ENCODE measurements at places on chromosomes 6 and 20.

GRCh38 chr6:45619211-45619760 lies 241.6 kb upstream of the SUPT3H start:
- peaks cover 30% of the 10 kb centered on the region for H3K4me1 ChIP-seq
- H3K4me3 ChIP-seq: no peak overlapping the region
- H3K27ac ChIP-seq: peak overlapping the region; percentile 40

DNA sequence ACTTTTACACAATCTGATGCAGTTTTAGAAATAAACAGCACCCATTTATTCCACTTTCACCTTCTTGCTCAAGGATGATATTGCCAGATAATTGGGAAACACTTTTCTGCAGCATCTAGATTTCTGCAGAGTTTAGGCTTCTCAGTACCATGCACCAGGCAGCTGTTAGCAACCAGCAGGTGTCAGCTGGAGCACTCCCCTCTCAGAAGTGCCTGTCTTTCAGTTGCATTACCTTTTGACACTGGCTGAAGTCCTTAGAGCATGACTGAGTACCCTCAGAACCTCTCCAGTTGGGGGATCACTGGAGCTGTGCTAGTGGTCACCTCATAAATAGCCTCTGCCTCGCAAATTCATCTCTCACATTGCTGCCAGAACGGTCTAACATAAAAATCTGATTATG lies 91.2 kb downstream of the DNAH8 start:
- no peaks in the 10 kb centered on the region for H3K27me3 ChIP-seq
- no peak for DNase-seq
- H3K4me1 ChIP-seq: no peaks in the 10 kb centered on the region
- H3K4me3 ChIP-seq: no peak overlapping the region

GRCh38 chr6:167337675-167338449 lies 13.0 kb downstream of the TTLL2 start:
- no peak for DNase-seq
- H3K4me1 ChIP-seq: peaks cover 8% of the 10 kb centered on the region
- no peaks in the 10 kb centered on the region for H3K27me3 ChIP-seq
- H3K36me3 ChIP-seq: no peaks in the 10 kb centered on the region

DNA sequence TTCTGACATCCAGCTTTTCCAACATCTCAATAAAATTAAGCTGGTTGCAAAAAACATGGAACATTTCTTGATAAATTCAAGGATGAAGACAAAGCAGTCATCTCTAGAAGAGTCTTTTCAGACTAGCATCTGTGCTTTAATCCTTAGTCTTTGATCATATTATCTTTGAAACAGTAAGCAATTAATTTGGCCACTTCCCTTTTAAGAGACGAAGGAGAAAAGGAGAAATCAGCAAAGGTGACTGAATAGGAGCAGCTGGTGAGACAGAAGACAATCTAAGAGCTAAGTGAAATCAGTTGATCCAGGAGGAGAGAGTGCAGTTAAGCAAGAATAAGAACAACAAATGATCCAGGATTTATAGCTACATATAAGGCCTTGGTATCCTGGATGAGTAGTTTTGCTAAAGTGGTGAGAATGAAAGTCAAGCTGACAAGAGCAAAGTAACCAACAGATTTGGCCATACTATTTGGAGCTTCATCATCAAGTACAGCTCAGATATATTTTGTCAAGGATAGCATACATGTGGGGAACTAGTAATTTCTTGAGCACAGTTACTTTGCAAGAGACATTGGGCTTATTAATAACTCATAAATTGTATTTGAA lies 215.5 kb downstream of the ADGB start:
- no peaks in the 10 kb centered on the region for H3K36me3 ChIP-seq
- H3K27me3 ChIP-seq: 0 out of 2 replicates have a peak, but pooled peaks cover 2% of the 10 kb centered on the region
- no peak overlapping the region for H3K4me3 ChIP-seq
- DNase-seq: no peak
- H3K4me1 ChIP-seq: no peaks in the 10 kb centered on the region

DNA sequence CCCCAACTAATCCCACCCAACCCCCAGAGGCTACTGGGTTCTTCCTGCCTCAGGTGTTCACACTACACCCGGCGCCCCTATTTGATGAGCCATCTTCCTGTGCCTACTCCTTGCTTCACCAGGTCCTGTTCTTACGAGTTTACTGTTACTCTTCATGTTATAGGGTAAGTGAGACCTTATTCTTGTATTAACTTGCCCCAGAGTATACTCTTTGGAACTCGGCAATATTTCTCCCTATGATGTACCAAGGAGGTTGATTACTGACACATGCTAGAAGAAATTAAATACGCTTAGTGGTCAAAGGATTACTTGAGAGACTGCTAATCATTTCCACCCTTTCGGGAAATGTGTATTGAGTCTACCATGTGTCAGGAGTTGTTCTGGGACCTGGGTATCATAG lies 8.9 kb downstream of the RING1 start:
- peaks cover 15% of the 10 kb centered on the region for H3K4me1 ChIP-seq
- H3K4me3 ChIP-seq: no peak overlapping the region
- no peaks in the 10 kb centered on the region for H3K36me3 ChIP-seq
- DNase-seq: no peak
- no peak overlapping the region for H3K27ac ChIP-seq

Data from SJSA1 (cell line).